Spleen (tissue), 13 donors: ENCODE measurements at places on chromosomes 11 and 22.

GRCh38 chr11:134345237-134345550 lies 13.4 kb downstream of the GLB1L2 start:
- no peak for DNase-seq

DNA sequence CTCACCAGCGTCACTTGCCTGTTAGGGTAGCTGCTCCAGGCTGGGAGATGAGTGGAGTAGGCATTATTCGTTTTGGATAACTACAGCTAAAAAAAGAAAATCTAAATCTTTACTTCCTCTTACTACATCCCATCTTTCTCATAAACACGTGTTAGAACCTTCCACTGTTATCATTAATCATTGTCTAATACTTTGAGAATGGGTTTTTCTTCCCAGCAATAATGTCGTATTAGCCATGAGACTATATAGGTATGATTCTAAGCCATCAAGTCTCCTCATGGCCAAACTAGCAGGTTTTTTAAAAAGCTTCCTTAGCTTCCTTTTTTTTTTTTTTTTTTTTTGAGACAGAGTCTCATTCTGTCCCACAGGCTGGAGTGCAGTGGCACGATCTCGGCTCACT lies 3.9 kb upstream of the TEF start:
- DNase-seq: no peak

GRCh38 chr11:9787981-9788521 lies 124.2 kb downstream of the SWAP70 start:
- DNase-seq: no peak

DNA sequence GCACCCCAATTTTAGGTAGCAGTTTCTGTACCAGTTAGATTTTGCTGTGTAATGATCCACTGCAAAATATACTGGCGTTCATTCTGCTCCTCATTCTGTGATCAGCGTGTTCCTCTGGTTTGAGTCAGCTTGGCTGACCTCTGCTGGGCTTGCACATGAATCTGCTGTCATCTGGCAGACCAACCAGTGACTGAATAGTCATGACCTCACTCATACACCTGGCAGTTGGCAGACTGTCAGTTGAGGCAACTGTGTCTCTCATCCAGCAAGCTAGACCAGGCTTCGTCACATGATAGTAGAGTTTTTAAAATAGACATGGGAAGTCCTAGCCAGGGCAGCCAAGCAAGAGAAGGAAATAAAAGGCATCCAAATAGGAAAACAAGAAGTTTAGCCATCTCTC lies 316.3 kb upstream of the LARGE1 start:
- no peak for DNase-seq

DNA sequence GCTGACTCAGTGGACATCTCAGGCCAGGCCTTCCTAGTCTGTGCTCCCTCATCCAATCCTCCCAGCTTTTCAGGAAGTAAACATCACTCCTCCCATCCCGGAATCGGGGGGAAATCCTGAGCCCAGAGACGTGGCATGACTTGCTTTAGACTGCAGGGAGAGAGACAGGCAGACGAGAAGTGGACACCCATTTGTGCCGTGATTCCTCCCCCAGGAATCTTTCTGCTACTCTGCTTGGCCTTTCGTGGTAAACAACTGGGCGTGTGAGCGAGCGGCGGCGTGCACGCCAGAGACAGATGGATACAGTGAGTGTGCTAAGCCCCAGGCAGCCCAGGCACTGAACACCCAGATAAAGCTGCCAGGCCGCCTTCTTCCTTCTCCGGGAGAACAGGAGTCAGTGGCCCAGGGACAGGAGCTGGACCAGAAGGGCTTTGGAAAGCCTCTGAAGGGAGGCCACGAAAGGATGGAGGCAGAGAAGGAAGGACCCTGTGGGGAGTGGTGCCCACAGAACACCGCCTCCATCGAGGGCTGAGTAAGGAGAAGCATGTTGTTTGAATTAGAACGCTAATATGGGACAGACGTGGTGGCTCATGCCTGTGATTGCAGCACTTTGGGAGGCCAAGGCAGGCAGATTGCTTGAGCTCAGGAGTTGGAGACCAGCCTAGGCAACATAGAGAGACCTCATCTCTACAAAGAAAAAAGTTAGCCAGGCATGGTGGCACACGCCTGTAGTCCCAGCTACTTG lies 53.0 kb upstream of the PRR5 start:
- peak; percentile 64 for DNase-seq

GRCh38 chr22:35567351-35568141 lies 26.9 kb downstream of the RASD2 start:
- DNase-seq: no peak

- no peak for DNase-seq
Observed at GRCh38 chr11:119990309-119991021, 147.4 kb downstream of the TRIM29 start.

DNA sequence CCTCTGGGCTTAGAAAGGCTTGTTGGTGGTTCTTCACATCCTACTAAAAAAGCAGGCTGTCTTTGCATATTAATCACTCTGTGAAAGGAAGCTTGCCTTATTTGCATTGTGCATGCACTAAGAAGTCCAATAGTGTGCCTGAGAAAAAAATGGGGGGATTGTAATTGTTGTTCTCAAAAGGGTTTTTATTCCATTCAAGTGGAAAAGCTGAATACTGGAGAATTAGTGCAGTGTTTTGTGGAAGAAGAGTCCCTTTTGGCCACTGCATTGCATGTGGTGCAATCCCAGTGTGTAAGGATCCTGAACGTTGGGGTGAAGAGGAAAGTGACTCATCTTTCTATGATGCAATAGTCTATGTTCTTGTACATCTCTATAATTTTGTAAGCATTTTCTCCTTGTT lies 16.5 kb downstream of the NCAM1 start:
- DNase-seq: no peak

GRCh38 chr22:19109198-19110063 lies 12.8 kb downstream of the DGCR2 start:
- no peak for DNase-seq
